Calu3 (cell line): ENCODE measurements at places on chromosomes 3 and 15.

DNA sequence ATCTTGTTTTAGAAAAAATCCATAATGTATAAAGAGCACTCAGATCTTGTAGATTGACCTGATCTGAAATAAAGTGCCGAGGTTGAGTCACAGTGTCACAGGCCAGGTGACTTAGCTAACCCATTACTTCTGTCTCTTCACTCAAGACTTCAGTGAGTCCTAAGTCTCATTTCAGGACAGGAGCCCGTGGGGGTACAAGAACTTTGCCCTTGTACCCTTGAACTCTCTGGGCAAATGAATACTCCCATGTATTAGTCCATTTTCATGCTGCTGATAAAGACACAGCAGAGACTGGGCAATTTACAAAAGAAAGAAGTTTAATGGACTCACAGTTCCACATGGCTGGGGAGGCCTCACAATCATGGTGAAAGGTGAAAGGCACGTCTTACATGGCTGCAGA is 160.2 kb downstream of the ZPLD1 start:
- DNase-seq = no peak

- no peak for DNase-seq
Observed at GRCh38 chr3:151183265-151183671, 19.7 kb downstream of the GPR171 start.

- no peak for DNase-seq
Observed at GRCh38 chr3:25292036-25292435, 136.0 kb upstream of the RARB start.

DNA sequence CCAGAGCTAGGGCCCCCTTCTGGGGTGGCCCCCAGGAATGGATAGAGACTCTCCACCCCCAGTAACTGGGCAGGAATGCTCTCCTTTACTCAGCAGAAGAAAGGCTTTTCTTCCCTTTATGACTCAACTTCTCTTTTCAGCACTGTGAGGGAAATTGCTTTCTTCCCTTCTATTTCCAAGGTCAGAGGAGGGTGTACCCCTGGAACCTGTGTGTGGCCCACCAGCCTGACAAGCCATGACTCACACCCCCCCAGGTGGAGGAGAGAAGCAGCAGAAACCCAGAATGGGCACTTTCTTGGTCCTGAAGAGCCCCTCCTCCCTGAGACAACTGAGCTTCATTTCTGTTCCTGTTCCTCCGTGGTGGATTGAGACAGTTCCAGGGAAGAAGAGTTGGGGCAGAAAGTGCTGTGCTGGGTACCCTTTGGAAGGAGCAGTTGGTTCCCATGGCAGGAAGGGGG is 2.7 kb upstream of the ANKRD63 start:
- no peak for DNase-seq

DNA sequence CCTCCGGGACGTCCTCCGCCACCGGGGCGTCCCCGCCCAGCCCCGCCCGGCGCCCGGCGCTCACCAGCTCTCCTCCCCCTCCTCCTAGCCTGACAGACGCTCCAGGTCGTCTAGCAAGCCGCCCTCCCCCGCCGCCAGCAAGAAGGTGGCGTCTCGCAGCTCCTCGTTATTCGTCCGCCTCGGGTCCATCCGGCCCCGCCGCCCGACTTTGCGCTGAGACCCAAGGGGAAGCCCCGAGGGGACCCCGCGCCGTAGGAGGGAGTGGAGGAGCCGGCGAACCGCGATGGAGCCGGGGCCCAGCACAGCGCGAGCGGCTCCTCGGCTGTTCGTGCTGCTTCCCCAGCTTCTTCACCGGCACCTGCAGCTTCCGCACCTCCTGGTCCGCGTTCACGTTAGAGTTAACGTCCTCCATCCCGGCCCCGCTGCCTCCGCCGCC is 26.3 kb upstream of the MTHFS start:
- DNase-seq = peak; percentile 72

- DNase-seq = no peak
Observed at GRCh38 chr3:123953735-123954134, 7.3 kb downstream of the CCDC14 start.
